WTC11 (cell line): ENCODE measurements at places on chromosomes 7 and 10.
A peak's percentile ranks its signal among the peaks of the same experiment; 100 is the strongest.

- DNase-seq, result no peak
These were observed 218.4 kb upstream of the PCDH15 start for GRCh38 chr10:55019439-55019838.

DNA sequence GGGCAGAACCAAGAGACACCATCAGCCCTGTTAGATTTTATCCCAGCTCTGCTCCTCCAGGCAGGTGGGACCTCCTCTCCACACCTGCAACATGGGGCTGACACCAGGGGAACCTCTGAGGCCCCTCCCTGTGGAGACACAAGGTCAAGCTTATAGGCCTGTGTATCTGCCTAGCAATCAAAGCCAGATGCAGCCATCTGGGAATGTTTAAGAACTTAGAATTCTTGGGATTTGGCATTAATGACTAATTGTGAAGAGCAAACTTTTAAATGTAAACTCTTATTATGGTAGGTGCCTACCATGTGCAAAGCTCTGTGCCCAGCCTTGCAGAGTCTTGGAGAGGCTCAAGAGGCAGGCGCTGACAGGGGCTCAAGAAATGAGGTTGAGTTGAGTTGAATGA lies 52.1 kb downstream of the TBATA start:
- no peak for DNase-seq

- no peak for DNase-seq
These were observed 66.5 kb downstream of the ZNF277 start for GRCh38 chr7:112272921-112273561.

GRCh38 chr7:105853931-105854419 lies 22.4 kb downstream of the ATXN7L1 start:
- DNase-seq, result peak; percentile 33

DNA sequence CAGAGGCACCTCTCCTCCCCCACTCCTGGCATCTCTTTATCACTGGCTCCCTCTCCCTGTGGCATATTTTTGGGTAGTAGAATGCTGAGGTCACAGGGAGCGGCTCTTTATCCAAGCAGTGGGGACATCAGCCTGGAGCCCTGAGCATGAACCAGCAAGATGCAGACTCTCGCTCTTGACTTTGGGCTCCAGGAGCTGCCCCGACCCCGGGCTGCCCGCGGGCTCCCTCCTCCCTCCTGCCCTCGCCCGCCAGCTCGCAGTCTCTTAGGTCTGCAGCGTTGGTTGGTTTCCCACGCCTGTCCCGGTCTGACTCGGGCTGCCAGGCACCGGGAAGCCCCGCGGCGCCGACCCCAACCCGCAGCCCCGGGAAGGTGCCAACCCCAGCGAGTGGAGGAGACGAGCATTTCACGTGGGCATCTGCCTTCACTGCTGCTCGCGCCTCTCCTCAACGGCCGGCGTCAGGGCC lies 1.3 kb downstream of the INSYN2A start:
- peak; percentile 41 for DNase-seq
